ENCODE measurements at places on chromosomes 3 and 15. TPM values are rescaled to one million over a fixed set of nuclear protein-coding genes. Genes with fewer than 3 reads are reported as not detected.

FHIT gene
- total RNA-seq = 7.6 TPM

IQCF5 gene
- not detected for total RNA-seq

STRA6 gene
- 83.6 TPM for total RNA-seq

- H3K27me3 ChIP-seq = no peaks in the 10 kb centered on the region
- H3K27ac ChIP-seq = peak overlapping the region; percentile 48
- no peaks in the 10 kb centered on the region for H3K36me3 ChIP-seq
- peak; percentile 72 for DNase-seq
- no peak overlapping the region for H3K4me3 ChIP-seq
Measured at GRCh38 chr3:186596568-186597287, 16.1 kb upstream of the AHSG start.

GRCh38 chr3:10233988-10234387, 14.3 kb upstream of the TATDN2 start:
- peaks cover 4% of the 10 kb centered on the region for H3K36me3 ChIP-seq
- H3K27ac ChIP-seq = no peak overlapping the region
- H3K4me3 ChIP-seq = no peak overlapping the region
- DNase-seq = no peak
- H3K27me3 ChIP-seq = no peaks in the 10 kb centered on the region

- DNase-seq = no peak
Measured at GRCh38 chr3:98743071-98743470, 20.1 kb upstream of the ST3GAL6 start.

GRCh38 chr15:85710340-85710842, 84.3 kb downstream of the KLHL25 start:
- H3K27me3 ChIP-seq = no peaks in the 10 kb centered on the region
- no peak for DNase-seq
- H3K36me3 ChIP-seq = peaks cover 10% of the 10 kb centered on the region
- H3K27ac ChIP-seq = no peak overlapping the region
- H3K4me3 ChIP-seq = no peak overlapping the region
- H3K4me1 ChIP-seq = no peaks in the 10 kb centered on the region

DNA sequence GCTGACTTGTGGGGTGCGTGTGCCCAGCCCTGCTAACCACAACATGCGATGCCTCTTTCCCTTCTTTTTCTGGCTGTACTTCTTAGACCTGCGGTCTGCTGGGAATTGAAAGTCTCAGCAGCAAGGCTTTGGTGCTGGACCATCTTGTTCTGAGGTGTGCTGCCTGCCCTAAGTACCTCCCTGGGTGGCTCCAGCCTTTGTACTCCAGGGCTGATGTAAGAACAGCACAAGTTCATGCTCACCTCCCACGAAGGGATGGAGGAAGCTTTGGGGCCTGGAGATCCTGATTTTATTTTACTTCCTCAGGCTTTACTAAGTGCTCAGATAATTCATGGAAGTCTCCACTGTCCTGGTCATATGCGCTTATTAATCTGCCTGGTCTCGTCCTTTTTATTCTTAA, 28.9 kb downstream of the FAM43A start:
- H3K36me3 ChIP-seq = no peaks in the 10 kb centered on the region
- peak overlapping the region; percentile 97 for H3K27ac ChIP-seq
- H3K4me3 ChIP-seq = no peak overlapping the region
- H3K4me1 ChIP-seq = peaks cover 48% of the 10 kb centered on the region
- no peak for DNase-seq
- no peaks in the 10 kb centered on the region for H3K27me3 ChIP-seq

GRCh38 chr3:132488151-132488550, 70.8 kb downstream of the DNAJC13 start:
- H3K27ac ChIP-seq = no peak overlapping the region
- H3K36me3 ChIP-seq = peaks cover 36% of the 10 kb centered on the region
- no peak overlapping the region for H3K4me3 ChIP-seq
- peaks cover 9% of the 10 kb centered on the region for H3K4me1 ChIP-seq
- no peak for DNase-seq

DNA sequence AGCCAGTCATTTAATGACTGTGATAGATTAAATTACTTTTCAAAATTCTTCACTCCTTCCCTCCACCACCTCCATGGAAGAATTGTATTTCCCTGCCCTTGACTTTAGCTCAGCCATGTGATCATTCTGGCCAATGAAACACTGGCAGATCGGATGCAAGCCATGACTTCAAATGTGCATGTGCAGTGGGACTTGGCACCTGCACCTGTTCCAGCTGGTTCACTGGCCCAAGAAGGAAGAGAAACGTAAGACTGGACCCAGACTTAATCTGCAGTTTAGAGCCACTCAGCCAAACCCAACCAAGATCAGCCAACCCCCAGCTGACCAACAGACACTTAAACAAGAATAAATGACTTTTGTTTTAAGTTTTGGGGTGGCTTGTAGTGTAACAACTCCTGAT, 11.8 kb downstream of the DPH3 start:
- H3K27me3 ChIP-seq = no peaks in the 10 kb centered on the region
- no peak overlapping the region for H3K4me3 ChIP-seq
- H3K36me3 ChIP-seq = no peaks in the 10 kb centered on the region
- no peak for DNase-seq

GRCh38 chr15:100703671-100704070, 101.3 kb downstream of the ASB7 start:
- peaks cover 42% of the 10 kb centered on the region for H3K4me1 ChIP-seq
- DNase-seq = no peak
- no peak overlapping the region for H3K4me3 ChIP-seq
- H3K36me3 ChIP-seq = no peaks in the 10 kb centered on the region

DNA sequence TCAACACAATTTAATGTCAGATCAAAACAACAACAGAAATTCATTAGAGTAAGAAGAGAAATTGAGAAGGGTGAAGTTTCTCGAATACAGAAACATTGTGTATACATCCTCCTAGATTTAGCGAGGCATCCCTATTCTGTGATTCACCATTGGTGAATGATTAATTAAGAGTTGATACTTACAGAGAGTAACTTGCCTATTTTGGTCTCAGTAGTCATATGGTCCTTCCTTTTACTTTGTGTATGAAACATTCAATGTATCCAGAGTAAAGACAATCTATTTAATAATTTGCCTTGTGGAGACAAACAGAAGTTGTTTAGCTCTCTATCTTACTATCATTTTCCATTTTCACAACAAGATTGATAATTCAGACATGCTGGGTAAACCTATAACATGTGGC, 432.0 kb downstream of the ZPLD1 start:
- no peaks in the 10 kb centered on the region for H3K27me3 ChIP-seq
- H3K4me1 ChIP-seq = no peaks in the 10 kb centered on the region
- H3K4me3 ChIP-seq = no peak overlapping the region

DNA sequence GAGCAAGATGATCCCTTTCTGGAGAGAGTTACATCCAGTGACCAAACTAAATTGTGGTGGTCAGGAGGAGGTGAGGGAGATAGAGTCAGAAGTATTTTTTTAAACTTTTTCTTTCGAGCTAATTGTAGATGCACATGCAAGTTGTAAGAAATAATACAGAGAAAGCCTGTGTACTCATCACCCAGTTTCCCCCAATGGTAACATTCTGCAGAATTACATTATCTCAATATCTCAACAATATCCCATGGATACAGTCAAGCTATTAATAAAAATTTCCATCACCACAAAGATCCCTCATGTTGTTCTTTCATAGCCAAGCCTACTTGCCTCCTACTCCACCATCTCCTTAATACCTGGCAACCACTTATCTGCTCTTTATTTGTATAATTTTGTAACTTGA, 3.3 kb upstream of the TMEM45A start:
- no peak for DNase-seq
- H3K27me3 ChIP-seq = no peaks in the 10 kb centered on the region
- H3K4me3 ChIP-seq = no peak overlapping the region
- H3K4me1 ChIP-seq = peaks cover 11% of the 10 kb centered on the region
